ENCODE measurements at places on chromosomes 11 and 22.

- peak; percentile 52 for DNase-seq
Measured at GRCh38 chr22:29701155-29701999, 18.4 kb upstream of the CABP7 start.

DNA sequence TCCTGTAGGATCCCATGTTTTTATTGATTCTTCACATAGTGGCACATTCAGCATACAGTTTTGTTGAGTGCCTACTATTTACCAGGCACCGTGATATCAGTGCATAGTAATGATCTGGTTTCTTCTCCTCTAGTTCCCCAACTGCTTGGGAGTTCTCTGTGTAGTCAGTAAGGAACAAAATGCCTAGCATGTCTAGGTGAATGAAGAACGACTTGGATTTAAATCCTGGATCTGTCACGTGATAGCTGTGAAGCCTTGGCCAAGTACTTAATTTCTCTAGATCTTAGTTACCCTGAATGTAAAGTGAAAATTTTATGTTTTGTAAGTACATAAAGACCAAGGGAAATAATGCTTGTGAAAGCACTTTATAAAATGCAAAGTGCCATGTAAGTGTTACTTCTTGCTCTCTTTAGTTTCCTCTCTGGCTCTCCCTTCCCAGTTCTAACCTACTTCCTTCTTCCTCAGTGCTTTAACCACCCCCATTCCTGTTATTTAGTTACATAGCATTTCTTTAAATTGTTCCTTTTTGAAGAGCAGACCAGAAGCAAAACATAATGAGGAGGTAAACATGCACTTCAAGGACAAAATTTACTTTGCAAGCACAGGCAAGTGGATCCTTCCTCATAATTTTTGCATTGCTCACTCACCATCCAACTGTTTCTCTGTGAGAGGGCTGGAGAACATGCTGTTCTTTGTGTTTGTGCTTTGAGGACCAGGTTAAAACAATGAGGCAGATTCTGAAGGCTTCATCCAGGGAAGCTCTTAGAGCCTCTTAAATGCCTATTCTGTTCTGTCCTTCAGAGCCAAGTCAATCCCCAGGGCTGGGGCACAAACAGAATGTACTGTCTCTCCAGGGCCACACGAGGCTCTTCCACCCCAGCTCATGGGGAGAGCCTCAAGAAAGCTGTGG is 353.9 kb upstream of the TENM4 start:
- DNase-seq: no peak

- no peak for DNase-seq
Measured at GRCh38 chr22:31039393-31039792, 41.7 kb upstream of the SMTN start.

DNA sequence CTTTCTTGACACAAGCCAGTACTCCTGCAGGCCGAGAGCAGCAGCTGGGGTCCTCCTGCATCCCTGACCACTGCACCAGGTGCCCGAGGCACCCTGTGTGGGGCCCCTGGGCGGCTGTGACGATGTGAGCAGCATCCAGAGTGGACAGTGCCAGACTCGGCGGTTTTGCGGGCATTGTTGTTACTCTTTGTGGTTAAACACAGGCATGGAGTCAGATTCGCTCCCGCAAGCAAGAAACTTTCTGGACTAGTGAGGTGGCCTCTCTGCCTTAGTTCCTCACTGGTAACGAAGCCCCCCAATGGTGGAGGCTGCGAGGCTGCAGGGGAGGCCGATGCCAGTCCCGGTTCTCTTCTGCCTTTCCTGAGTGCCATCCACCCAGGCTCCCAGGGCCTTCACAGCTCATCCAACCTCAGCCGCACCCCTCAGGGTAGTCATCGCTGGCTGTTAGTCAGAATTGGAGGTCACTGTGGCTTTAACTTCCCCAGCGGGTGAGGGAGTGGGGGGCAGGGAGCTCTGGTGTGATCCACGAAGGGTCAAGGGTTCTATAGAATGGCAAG is 3.7 kb upstream of the CLDN5 start:
- no peak for DNase-seq

- DNase-seq: peak; percentile 13
Measured at GRCh38 chr11:83054001-83054400, 17.7 kb downstream of the RAB30 start.

DNA sequence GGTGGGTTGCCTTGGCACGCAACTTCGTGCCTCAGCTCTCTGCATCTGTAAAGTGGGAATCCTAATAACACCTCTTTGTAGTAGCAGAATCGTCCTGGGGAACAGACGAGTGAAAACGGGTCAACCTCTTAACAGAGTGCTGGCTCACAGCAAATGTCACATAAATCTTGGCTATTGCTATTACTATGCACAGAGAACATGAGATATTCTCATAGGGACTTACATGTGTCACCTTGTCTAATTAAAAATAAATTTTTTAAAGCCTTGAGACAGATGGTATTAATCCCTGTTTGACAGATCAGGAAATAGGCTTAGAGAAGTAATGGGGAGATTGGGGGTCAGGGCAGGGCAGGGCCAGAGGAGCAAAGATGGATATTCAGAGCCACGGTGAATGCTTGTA is 44.3 kb upstream of the IGSF9B start:
- no peak for DNase-seq

DNA sequence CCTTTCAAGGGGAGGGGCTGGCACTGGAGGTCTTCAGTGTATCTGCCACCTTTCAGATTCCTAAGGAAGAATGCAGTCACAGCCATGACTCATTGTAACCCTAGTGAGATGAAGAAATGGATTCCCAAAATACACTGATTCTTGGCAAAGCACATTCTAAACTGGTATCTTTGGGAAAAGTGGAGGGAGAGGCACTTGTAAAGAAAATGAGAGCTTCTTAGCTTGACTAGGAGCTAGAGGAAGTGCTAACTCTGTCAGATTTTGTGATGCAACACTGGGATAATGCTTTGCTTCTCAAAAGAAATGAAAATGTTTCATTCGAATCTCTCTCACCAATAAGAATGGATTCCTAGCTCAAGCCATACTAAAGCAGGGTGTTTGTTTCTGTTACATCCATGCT is 14.3 kb downstream of the NRIP3 start:
- DNase-seq: no peak

Measured in CD4-positive, alpha-beta T cell treated with Interleukin-10 for 1 hour (primary cell).